ENCODE measurements at places on chromosomes 2 and 18. TPM values are rescaled to one million over a fixed set of nuclear protein-coding genes. Genes with fewer than 3 reads are reported as not detected.

GRCh38 chr2:134573085-134573370 is 145.8 kb downstream of the TMEM163 start:
- no peak for DNase-seq
- no peaks in the 10 kb centered on the region for H3K27me3 ChIP-seq
- no peak overlapping the region for H3K27ac ChIP-seq
- no peaks in the 10 kb centered on the region for H3K4me1 ChIP-seq
- no peaks in the 10 kb centered on the region for H3K36me3 ChIP-seq

- H3K27me3 ChIP-seq: no peaks in the 10 kb centered on the region
- no peak overlapping the region for H3K4me3 ChIP-seq
- no peak for DNase-seq
- no peak overlapping the region for H3K27ac ChIP-seq
- no peaks in the 10 kb centered on the region for H3K4me1 ChIP-seq
Observed at GRCh38 chr2:221569425-221569845, 2.7 kb downstream of the EPHA4 start.

- H3K27me3 ChIP-seq: no peaks in the 10 kb centered on the region
- no peaks in the 10 kb centered on the region for H3K36me3 ChIP-seq
- no peak for DNase-seq
- no peaks in the 10 kb centered on the region for H3K4me1 ChIP-seq
Observed at GRCh38 chr18:76670564-76671288, 151.6 kb upstream of the ZNF236 start.

GRCh38 chr2:177076636-177077179 is 135.9 kb upstream of the HNRNPA3 start:
- H3K36me3 ChIP-seq: no peaks in the 10 kb centered on the region
- no peak overlapping the region for H3K27ac ChIP-seq
- no peak overlapping the region for H3K4me3 ChIP-seq

- DNase-seq: no peak
- no peak overlapping the region for H3K27ac ChIP-seq
- no peak overlapping the region for H3K4me3 ChIP-seq
- H3K27me3 ChIP-seq: no peaks in the 10 kb centered on the region
- no peaks in the 10 kb centered on the region for H3K4me1 ChIP-seq
- H3K36me3 ChIP-seq: no peaks in the 10 kb centered on the region
Observed at GRCh38 chr2:228522276-228522675, 340.8 kb upstream of the SPHKAP start.

- H3K27me3 ChIP-seq: no peaks in the 10 kb centered on the region
- H3K36me3 ChIP-seq: no peaks in the 10 kb centered on the region
- no peak overlapping the region for H3K4me3 ChIP-seq
- no peaks in the 10 kb centered on the region for H3K4me1 ChIP-seq
- DNase-seq: no peak
- no peak overlapping the region for H3K27ac ChIP-seq
Observed at GRCh38 chr18:41644466-41644865, 310.6 kb upstream of the PIK3C3 start.

DNA sequence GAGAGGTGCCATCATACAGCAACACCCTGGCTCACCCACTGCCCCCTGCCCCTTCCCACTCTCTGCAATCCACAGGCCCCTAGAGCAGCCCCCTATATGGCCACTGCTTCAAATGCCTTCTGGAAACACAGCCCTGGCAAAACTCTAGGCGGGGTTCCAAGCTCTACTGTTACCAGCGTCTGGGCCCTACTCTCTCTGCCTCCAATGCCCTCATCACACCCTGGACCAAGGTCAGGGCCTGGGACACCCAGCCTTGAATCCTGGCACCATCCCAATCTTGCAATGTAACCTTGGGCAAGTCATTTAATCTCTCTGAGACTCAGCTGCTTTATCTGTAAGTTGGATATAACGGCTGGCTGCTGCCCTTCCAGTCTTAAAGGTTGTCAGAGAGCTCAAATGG is 39.2 kb upstream of the LOXHD1 start:
- DNase-seq: no peak
- H3K27me3 ChIP-seq: 0 out of 2 replicates have a peak, but pooled peaks cover 4% of the 10 kb centered on the region
- no peak overlapping the region for H3K27ac ChIP-seq
- H3K4me3 ChIP-seq: no peak overlapping the region

DNA sequence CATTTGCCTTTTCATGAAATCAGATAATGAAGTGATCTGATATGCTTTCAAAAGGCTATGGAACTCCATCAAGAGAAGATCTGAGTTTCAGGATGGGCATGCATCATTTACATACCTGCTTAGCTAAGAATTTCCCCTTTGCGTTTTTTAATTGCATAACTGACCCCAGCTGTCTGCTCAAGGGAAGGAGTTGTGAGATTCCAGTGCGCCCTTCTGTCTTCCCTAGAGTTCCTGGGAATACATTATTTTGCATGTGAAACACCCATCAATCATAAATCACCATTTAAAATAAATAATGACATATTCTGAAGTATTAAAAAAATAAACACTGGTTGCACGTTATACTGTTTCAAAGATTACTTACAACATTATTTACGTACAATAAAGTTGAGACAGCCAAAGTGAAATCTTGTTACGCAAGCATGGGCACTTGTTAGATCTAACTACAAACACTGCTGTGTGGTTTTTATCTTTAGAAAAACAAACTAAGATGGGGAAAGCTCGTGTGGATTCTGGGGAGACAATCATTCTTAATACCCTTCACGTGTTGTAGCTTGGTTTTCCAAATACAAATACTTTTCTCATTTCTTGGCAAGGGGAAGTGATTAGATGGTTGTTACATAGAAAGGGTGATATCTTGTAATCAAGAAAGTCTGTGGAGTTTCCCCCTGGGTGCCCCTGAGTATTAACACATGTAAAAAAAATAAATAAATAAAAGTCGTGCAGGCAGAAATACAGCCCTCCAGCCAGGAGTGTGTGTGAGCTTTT is 125.7 kb upstream of the LMAN1 start:
- H3K4me1 ChIP-seq: no peaks in the 10 kb centered on the region
- no peak for DNase-seq
- no peaks in the 10 kb centered on the region for H3K27me3 ChIP-seq
- H3K36me3 ChIP-seq: no peaks in the 10 kb centered on the region
- no peak overlapping the region for H3K4me3 ChIP-seq
- H3K27ac ChIP-seq: no peak overlapping the region

- H3K27me3 ChIP-seq: no peaks in the 10 kb centered on the region
- 0 out of 3 replicates have a peak, but pooled peaks cover 2% of the 10 kb centered on the region for H3K36me3 ChIP-seq
- no peak for DNase-seq
- peaks cover 8% of the 10 kb centered on the region for H3K4me1 ChIP-seq
Observed at GRCh38 chr2:45457211-45457945, 153.7 kb downstream of the SRBD1 start.

DNA sequence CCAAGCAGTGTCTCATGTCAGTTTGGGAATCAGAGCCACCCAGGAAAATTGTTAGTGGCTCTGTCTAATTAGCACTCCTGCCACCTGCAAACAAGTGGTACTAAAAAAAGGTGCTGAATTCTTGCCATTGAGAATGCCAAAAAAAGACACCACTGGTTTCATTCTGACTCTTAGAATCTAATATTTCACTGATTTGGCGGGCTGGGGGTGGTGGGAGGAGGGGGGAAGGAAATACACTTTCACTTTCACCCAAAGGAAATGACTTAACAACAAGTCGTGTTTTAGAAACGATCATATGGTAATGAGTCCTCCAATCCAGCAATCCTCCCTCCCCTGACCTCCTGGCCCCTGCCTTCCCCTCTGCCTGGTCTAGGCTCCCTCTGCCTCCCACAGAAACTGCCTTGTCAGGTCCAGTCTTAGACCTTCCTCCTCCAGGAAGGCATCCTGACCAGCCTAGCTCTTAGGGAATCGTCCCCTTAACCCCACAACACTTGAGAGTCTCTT is 4.4 kb upstream of the KLHL29 start:
- peaks cover 9% of the 10 kb centered on the region for H3K4me1 ChIP-seq
- H3K27me3 ChIP-seq: peaks cover 26% of the 10 kb centered on the region
- H3K27ac ChIP-seq: no peak overlapping the region

DNA sequence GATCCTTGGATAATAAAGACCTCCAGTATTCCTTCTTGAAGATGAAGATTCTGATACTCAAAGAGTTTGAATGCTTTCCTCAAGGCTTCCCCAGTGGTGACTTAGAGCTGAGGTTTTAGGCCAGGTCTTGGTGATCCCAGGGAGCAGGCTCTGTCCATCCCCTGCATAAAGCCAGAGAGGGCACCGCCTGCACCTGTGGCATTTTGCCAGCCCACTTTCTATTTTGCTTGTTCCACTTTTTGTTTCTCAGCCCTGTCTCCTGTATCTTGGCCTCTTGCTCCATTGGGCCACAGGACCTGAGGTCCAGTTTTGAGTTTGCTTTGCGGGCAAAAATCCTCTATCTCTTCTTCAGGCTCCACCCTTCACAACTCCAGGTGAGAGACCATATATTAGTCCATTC is 6.7 kb upstream of the SCYGR1 start:
- H3K36me3 ChIP-seq: no peaks in the 10 kb centered on the region
- H3K4me1 ChIP-seq: no peaks in the 10 kb centered on the region
- H3K27ac ChIP-seq: no peak overlapping the region
- H3K4me3 ChIP-seq: no peak overlapping the region
- H3K27me3 ChIP-seq: peaks cover 5% of the 10 kb centered on the region

DNA sequence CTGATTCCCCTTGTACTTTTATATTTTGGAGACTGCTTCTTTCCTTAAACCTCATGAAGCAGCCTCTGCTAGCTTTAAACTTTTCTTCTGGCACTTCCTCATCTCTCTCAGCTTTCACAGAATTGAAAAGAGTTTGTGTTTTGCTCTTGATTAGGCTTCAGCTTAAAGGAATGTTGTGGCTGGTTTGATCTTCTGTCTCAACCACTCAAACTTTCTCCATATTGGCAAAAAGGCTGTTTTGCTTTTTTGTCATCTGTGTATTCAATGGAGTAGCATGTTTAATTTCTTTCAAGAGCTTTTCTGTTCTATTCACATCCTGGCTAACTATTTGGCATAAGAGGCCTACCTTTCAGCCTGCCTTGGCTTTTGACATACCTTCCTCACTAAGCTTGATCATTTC is 36.3 kb upstream of the MSTN start:
- no peaks in the 10 kb centered on the region for H3K36me3 ChIP-seq
- H3K27ac ChIP-seq: no peak overlapping the region
- H3K4me1 ChIP-seq: no peaks in the 10 kb centered on the region
- no peak for DNase-seq
- no peaks in the 10 kb centered on the region for H3K27me3 ChIP-seq
- no peak overlapping the region for H3K4me3 ChIP-seq

- no peaks in the 10 kb centered on the region for H3K36me3 ChIP-seq
- no peaks in the 10 kb centered on the region for H3K27me3 ChIP-seq
- H3K27ac ChIP-seq: no peak overlapping the region
- no peak overlapping the region for H3K4me3 ChIP-seq
Observed at GRCh38 chr2:177064422-177064821, 148.2 kb upstream of the HNRNPA3 start.

- H3K27me3 ChIP-seq: no peaks in the 10 kb centered on the region
- H3K27ac ChIP-seq: no peak overlapping the region
- no peaks in the 10 kb centered on the region for H3K4me1 ChIP-seq
Observed at GRCh38 chr2:100390001-100390940, 27.2 kb downstream of the CHST10 start.

- peaks cover 32% of the 10 kb centered on the region for H3K4me1 ChIP-seq
- no peaks in the 10 kb centered on the region for H3K27me3 ChIP-seq
- peak overlapping the region; percentile 48 for H3K27ac ChIP-seq
- H3K4me3 ChIP-seq: no peak overlapping the region
- no peaks in the 10 kb centered on the region for H3K36me3 ChIP-seq
Observed at GRCh38 chr2:172063446-172063845, 21.9 kb upstream of the DLX1 start.

GRCh38 chr2:48114256-48114655 is 208.0 kb upstream of the FBXO11 start:
- DNase-seq: peak; percentile 66
- H3K4me3 ChIP-seq: no peak overlapping the region
- H3K36me3 ChIP-seq: no peaks in the 10 kb centered on the region
- no peaks in the 10 kb centered on the region for H3K27me3 ChIP-seq
- peaks cover 24% of the 10 kb centered on the region for H3K4me1 ChIP-seq

DNA sequence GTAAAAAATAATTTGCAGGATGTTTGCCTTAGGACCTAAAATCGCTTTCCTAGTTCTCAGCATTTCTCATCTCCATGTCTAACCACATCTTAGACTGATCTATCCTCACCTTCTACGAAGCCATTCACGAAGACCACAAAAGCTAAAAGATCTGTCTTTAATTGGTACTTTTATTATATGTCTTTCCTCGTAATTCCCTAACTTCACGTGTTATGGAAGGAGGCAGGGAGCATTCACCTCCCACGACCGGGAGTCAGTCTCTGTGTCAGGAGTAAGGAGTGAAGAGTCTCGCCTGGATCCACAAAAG is 1.6 kb downstream of the DLGAP1 start:
- no peak overlapping the region for H3K4me3 ChIP-seq
- no peaks in the 10 kb centered on the region for H3K27me3 ChIP-seq
- no peaks in the 10 kb centered on the region for H3K4me1 ChIP-seq
- no peaks in the 10 kb centered on the region for H3K36me3 ChIP-seq

DNA sequence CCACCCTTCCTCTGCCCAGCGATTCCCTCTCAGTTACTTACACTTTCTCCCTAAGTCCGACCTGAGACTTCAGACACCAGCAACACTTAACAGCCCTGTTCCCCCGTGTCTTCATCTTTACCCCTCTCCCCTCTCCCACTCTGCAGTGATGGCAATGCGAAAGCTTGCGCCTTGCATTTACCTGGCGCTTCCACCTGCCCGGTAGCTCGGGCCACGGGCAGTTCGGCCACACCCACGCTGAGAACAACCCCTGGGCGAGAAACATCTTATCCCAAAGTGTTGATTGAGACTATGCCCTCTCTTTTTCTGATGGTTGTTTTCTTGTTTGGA is 558 bp downstream of the DNAJC10 start:
- peak overlapping the region; percentile 67 for H3K4me3 ChIP-seq
- peak overlapping the region; percentile 69 for H3K27ac ChIP-seq
- peaks cover 8% of the 10 kb centered on the region for H3K4me1 ChIP-seq
- no peak for DNase-seq

- H3K4me3 ChIP-seq: no peak overlapping the region
- no peak for DNase-seq
- no peaks in the 10 kb centered on the region for H3K27me3 ChIP-seq
- H3K27ac ChIP-seq: no peak overlapping the region
- no peaks in the 10 kb centered on the region for H3K36me3 ChIP-seq
- H3K4me1 ChIP-seq: no peaks in the 10 kb centered on the region
Observed at GRCh38 chr2:72271276-72271614, 123.6 kb upstream of the CYP26B1 start.

ASIC4 gene
- 13.5 TPM for total RNA-seq

LYPD6 gene
- total RNA-seq: not detected

CAPN14 gene
- not detected for total RNA-seq

CDKL4 gene
- total RNA-seq: not detected

GPR155 gene
- total RNA-seq: 0.11 TPM

AQP12A gene
- total RNA-seq: not detected
